Stimulated activated CD8-positive, alpha-beta memory T cell treated with anti-CD3 and anti-CD28 coated beads, Interleukin-15, amount 100 ng/mL, for 1 hour (primary cell): ENCODE measurements at places on chromosomes 7 and 10.

- DNase-seq, result no peak
These were observed 42.2 kb upstream of the GRB10 start for GRCh38 chr7:50824882-50825281.

- no peak for DNase-seq
These were observed 525.8 kb downstream of the KIF20B start for GRCh38 chr10:90227217-90227656.

- no peak for DNase-seq
These were observed 329.2 kb downstream of the BBS9 start for GRCh38 chr7:33458581-33458980.

DNA sequence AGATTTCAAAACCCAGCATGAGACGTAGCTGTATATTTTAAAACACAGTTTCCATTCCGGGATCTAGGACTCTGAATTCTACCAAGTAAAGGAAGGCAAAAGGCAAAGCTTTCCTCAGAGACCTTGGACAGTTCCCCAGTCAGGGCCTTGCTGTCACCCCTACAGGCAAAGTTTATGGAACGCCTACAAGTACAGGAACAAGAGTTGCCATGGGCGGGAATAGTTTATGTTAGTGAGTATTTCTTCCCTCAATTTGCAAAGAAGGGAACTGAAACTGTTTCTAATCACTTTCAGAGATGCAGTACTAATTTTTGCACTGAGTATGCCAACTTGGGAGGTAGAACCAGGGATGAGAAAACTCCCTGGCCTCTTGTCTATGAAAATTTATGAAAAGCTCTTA is 68.2 kb upstream of the LRGUK start:
- no peak for DNase-seq

DNA sequence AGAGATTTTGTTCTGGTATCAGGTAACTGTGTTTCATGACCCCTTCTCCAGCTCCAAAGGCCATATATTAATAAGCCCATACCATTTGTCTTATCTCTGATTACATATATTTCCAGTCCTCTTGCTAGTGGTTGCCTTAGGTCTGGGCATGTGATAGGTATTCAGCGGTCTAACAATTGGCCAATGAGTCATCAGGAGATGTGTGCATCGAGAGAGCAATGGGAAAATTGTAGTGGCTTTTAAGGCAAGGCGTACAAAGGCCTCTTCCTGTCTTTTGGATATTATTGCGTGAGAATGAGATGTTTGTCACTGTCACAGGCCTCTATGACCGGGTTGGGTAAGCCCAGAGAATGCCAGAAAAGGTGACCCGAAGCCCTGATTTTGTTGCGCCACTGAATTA is 38.6 kb upstream of the SFRP5 start:
- no peak for DNase-seq

- no peak for DNase-seq
These were observed 45.8 kb upstream of the WIPI2 start for GRCh38 chr7:5143935-5144903.

DNA sequence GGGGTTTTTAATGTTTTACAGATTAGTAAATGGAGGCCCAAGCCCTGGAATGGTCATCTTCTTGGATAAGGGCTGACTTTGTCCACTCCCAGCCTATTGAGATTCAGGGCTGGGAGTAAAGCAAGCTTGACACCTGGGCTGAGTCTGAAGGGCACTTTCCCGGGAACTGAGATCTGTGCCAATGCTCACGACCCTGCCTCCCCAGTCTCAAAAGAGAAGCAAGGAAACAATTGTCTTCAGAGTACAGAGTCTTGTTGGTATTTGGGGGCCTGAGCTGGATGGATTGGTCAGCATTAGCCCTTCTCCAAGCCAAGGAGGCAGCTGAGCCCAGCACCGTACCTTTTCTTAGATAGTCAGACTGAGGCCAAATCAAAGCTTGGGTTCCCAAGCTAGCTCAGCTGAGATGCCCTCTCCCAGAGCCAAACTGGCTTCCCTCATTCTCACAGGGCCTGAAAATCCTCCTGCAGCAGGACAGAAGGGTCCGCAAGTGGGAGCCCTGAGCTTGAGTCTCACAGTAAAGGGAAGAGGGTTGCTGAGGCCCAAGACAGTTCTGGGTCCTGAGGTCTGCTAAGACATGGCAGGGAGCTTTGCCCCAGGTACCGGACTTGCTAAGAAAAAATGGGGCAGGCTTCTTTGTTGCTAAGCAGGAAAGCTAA is 3.7 kb downstream of the DDIT4 start:
- DNase-seq, result no peak
